ENCODE measurements at places on chromosomes 5 and 9.

DNA sequence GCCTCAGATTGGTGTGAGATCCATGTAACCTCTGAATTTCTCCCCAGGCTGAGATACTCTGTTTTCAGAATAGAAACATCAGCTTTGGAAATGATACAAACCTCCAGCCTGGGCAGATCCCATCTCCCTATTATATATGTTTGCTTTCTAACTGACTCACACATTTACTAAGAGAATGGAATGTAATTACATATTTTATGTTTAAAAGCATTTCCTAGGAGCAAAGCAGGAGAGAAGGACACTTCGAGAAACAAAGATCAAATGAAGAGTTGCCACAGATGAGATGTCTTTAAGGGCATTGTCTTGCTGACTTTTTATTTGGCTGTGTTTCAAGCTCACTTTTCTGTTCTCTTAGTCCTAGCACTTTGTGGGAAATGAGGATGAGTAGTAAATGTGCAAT is 96.3 kb downstream of the CDH18 start:
- DNase-seq: no peak

- no peak for DNase-seq
Observed at GRCh38 chr5:180563994-180564393, 27.3 kb downstream of the SCGB3A1 start.

GRCh38 chr9:86036555-86036954 is 62.8 kb downstream of the GOLM1 start:
- no peak for DNase-seq

- no peak for DNase-seq
Observed at GRCh38 chr9:75962013-75962661, 71.7 kb downstream of the PCSK5 start.

DNA sequence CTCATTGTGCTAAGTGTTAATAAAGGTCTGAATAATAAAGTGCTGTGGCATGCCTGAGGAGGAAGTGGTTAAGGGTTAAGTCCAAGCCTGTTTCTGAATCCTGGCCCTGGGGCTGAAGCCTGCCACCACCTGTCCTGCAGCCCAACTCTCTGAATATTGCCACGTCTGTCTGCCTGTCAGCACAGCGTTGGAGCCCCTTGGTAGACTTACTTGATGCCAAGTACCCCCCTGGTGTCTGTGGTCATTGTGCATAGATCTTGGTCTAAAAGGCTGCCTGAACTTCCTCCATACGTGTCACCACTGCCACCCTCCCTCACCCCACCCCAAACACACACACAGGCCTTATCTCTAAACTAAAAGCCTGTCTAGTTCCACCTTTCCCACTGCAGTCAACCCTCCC is 35.4 kb upstream of the SLC2A8 start:
- no peak for DNase-seq

GRCh38 chr5:79831381-79832309 is 142.0 kb downstream of the CMYA5 start:
- DNase-seq: no peak

DNA sequence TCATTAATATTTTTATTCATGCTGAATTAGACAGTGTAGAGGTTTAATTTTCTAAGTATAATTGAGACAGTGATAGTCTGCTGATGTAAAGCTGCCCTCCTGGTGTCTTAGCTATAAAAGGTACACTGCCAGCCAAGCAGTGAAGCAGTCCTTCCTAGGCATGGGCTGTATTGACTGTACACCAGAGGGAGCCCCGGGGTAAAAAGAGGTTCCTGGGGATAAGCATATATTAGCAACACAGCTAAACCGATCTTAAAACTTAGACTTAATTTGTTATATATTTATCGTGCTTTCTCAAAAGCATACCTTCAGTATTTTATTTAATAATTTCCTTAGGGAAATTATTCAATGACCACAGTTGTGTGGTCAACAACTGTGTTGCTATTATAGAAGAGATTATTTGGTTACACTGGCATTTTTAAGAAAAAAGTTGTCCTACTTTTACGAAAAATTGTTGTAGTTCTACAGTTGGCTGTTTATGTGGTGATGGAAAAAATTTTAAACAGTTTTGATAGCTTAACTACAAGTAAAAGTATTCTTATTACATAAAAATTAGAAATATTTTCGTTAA is 68.8 kb downstream of the ELL2 start:
- DNase-seq: no peak

- no peak for DNase-seq
Observed at GRCh38 chr5:167819406-167819805, 472.0 kb upstream of the WWC1 start.

- DNase-seq: no peak
Observed at GRCh38 chr5:154193283-154193682, 2.8 kb downstream of the GALNT10 start.

- DNase-seq: no peak
Observed at GRCh38 chr5:167814828-167815227, 476.6 kb upstream of the WWC1 start.

GRCh38 chr9:92663951-92664350 is 6.0 kb downstream of the IPPK start:
- DNase-seq: no peak

- no peak for DNase-seq
Observed at GRCh38 chr5:15711892-15712291, 211.9 kb downstream of the FBXL7 start.

- no peak for DNase-seq
Observed at GRCh38 chr9:133346021-133346785, 1.7 kb downstream of the MED22 start.

DNA sequence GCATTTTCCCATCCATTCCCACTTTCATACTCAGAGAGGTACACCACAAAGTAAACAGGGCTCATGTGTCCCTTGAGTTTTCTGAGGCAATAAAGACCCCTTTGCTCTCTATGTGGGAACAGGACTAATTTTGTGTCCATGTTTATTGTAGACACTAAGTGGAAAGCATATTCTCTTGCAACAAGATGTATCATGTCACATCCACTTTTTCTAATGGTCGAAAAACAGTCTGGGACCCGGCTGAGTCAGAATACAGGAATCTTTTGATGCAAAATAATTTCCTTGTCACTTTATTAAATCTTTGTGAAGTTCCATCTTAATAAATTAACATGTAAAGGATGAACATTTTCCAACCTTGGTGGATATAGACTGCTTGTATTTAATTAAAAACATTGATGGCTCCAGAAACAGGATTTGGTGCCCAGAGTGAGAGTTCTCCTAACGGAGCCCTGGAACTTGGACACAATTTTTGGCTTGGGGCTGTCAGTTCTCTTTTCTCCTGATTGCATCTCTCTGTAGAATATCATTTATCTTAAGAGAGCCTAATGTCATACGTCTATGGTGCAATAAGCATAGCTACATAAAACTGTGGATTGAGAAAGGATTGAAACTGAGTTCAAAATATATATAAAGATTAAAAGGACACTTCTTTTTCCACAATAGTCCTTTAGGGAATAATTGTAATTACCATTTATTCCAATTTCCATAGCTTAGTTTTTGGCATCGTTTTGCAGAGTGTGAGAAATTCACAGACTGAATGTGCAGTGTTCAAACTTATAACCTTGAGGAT is 1116.7 kb upstream of the SEMA6A start:
- no peak for DNase-seq

DNA sequence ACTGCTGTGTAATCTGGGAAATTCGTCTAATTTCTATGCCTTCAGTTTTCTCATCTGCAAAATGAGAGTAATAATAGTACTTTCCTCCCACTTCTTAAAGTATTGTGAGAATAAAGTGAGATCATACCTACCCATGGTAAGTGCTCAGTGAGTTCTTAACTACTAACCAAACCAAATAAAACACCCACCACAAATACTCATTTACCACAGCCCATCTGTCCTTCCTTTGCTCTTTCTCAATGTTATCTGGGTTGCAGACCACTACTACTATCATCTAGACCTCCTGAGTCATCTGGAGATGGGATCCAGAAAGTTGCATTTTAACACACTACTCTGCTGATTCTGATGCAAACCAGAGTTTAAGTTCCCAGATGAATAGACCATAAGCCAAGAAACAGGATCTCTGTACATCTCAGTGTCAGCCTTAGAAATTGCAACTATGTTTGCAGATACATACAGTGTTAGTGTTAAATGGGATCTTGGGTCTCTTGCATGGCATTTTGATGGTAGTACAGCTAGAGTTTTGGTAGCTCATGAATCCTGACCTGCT is 105.4 kb upstream of the ATP10B start:
- no peak for DNase-seq

DNA sequence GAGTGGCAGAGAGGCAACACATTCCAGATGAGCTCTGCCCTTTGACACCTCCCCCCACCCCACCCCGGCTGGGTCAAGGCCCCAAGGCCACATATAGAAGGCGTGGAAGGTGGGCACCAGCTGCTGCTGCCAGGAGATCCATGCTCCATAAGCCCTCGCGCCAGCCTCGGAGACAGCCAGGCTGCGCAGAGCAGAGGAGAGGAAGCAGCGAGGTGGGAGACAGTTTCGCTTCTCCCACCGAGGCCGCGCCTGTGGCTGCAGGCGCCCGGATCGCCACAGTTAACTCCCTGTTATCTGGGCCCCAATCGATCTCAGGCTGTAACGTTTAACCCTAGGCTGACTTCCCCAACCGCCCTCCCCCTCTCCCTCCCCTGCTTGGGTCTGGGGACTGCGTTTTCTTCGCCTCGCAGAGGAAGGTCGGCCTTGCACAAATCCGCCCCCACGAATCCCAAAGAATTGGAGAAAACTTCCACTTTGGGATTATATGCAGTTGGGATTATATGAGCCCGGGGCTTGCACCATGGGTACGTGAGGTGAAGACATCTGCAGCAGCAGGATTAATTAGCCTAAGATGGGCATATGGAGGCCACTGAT is 1.1 kb upstream of the CXXC5 start:
- DNase-seq: no peak

DNA sequence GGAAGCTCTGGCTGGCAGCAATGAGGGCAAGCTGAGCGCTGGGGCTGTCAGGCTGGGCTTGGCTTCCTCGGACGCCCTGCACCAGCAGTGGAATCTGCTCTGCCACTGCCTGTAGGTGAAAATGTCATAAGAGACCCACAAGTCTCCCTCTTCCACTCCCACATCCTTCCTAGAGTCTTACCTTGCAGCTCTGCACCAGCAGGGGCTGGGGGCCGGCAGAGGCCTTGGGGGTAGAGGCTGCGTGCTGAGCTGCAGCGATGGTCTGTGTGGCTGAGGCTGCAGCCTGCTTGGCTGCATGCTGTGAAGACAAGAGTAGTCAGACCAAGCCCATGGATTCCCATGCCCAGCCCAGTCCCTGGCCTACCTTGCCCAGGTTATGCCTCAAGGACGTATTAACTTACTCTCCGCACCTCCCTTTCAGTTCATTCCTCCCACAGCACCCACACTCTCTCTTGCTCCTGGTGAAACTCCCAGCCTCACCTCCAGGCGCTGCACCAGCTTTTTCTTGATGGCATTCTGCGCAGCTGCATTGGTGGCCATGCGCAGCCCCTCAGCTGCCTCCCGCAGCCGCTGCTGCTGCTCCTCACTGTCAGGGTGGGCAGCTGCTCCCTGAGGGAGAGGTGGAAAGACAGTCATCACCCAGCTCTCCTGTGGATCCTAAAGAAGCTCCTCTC is 17.3 kb downstream of the TLN1 start:
- DNase-seq: no peak

DNA sequence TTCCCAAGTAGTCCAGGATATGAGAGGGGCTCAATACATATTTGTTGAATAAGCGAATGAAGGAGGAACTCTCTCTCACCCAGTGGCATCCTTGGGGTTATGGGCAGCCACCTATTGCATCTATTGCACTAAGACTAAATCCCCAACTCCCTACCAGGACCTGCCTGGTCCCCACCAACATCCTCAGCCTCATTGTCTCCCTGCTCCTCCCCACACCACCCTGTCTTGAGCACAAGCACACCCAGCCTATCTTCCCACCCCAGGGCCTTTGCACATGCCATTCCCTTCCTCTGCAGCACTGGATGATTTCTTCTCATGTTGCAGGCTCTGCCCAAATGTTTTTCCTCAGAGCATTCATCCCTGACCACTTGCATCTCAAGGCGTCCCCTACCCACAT is 133.8 kb downstream of the BARX1 start:
- no peak for DNase-seq

DNA sequence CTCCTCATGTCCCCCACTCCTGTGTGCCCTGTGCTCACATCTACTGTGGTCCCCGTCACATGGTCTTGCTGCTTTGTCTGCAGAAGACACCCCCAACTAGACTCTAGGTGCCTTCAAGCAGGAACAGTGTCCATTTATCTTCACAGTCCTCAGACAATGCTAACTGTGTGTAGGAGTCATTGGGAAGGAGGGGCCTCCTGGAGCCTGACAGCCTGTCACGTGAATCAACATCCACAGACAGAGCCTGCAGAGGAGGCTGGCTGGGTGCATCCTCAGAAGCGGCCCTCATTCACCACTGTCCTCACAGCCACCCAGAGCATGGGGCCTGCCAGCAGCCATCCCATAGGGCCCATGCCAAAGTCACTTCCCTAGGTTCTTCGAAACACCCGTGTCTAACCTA is 98.7 kb downstream of the MED10 start:
- no peak for DNase-seq

DNA sequence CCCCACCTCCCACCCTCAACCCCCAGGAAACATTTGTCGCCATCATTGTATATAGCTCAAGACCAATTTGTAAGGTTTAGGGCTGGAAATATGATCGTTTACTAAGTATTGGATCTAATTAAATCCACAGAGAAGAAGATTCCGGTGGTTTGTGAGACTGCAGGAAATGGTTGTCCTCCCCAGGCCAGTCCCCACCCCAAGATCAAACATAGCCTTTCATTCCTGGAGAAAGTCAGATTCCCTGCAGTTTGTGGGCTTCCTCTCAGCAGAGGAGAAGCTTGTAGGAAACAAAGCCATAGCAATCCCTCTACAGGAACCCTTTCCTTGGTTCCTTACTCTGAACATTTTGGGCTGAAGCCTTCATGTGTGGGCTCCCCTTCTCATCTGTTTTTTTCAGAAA is 79.2 kb upstream of the TBCA start:
- DNase-seq: no peak

- no peak for DNase-seq
Observed at GRCh38 chr5:42640835-42641234, 115.8 kb upstream of the CCDC152 start.

GRCh38 chr5:146451411-146451810 is 4.3 kb downstream of the TCERG1 start:
- DNase-seq: no peak

- no peak for DNase-seq
Observed at GRCh38 chr5:125148706-125149105, 402.3 kb upstream of the ZNF608 start.

GRCh38 chr9:16575142-16575985 is 295.1 kb downstream of the BNC2 start:
- no peak for DNase-seq

- no peak for DNase-seq
Observed at GRCh38 chr5:19565466-19565865, 422.5 kb downstream of the CDH18 start.

DNA sequence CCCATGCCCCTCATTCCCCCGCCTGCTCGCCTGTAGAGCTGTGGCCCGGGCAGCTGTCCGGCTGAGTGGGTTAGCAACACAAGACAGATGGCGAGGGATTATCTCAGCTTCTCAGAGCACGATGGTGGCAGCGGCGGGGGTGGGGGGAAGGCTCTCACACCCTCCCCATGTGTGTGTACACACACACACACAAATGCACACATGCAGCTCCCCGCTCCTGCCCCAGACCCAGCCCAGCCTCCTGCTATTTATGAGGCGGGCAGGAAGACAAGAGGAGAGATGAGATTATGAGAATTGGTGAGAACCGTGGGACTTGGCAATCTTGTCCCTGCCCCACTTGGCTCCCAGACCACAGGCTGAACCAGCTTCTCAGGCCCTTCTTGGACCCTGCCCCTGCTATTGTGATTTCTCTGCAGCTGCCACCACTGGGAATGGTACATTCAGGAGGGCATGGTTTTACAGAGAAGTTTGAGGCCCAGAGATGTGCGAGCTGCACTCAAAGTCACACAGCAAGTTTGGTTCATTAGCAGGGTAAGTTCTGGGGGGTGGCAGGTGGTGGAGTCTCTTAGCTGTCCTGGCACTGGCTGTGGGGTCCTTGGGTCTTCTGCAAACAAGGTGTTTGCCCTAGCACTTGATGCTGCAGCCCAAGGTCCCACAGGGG is 51.0 kb upstream of the PSD2 start:
- DNase-seq: no peak

All from activated CD8-positive, alpha-beta memory T cell treated with anti-CD3 and anti-CD28 coated beads for 4 hours (primary cell).